Left ventricle myocardium superior (tissue), 1 donor: ENCODE measurements at places on chromosomes 2 and 18. TPM values are rescaled to one million over a fixed set of nuclear protein-coding genes. Genes with fewer than 3 reads are reported as not detected.

GRCh38 chr18:76468345-76469304 lies 26.4 kb downstream of the ZNF516 start:
- DNase-seq, result no peak

- no peak for DNase-seq
Measured at GRCh38 chr2:177405029-177405692, 12.6 kb downstream of the AGPS start.

SMYD1 gene
- 492 TPM for total RNA-seq

DNA sequence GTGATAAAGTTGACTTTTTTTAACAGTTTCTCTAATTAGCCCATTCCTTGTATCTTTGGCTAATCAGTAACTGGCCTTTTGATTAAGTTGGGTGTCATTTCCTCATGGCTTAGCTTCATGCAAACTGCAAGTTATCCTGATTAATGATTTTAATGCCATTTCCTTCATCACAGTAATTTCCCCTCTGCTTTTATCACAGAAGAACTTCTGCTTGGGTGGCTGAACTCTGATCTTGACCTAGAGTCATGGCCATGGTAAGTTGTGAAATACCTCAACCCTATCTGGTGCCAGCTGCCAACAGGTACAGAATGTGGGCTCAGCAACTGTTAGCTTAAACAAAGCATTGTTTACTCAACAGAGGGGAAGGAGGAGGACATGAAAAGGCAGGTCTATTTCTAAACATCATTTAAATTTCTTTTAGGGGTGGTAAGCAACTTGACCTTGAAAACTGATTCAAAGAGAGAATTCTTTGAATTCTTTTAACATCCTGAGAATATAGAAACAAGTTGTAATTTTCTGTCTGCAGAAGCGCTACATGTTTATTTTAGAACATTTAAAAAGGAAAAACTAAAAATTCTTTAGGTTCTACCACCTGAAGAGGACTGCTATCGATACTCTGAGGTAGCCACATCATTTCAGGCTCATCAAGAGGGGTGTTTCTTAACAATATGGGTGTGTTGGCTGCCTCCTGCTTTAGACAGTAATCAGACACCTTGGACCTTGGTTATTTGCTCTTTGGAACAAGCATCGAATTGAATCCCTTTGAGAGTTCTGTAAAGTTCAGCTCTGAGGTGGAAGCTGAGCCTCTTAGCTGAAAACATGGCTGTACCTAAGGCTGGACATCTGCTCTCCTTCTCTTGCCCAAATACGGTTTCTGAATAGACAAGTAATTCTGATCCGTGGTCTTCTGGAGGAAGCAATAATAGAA lies 39.7 kb downstream of the ANXA4 start:
- no peak for DNase-seq

HOXD13 gene
- not detected for total RNA-seq

SLC8A1 gene
- total RNA-seq, result 1,122 TPM

GRCh38 chr2:66433945-66434678 lies 813 bp upstream of the MEIS1 start:
- peak; percentile 75 for DNase-seq

GRCh38 chr18:43009674-43010073 lies 105.8 kb downstream of the RIT2 start:
- no peak for DNase-seq

DNA sequence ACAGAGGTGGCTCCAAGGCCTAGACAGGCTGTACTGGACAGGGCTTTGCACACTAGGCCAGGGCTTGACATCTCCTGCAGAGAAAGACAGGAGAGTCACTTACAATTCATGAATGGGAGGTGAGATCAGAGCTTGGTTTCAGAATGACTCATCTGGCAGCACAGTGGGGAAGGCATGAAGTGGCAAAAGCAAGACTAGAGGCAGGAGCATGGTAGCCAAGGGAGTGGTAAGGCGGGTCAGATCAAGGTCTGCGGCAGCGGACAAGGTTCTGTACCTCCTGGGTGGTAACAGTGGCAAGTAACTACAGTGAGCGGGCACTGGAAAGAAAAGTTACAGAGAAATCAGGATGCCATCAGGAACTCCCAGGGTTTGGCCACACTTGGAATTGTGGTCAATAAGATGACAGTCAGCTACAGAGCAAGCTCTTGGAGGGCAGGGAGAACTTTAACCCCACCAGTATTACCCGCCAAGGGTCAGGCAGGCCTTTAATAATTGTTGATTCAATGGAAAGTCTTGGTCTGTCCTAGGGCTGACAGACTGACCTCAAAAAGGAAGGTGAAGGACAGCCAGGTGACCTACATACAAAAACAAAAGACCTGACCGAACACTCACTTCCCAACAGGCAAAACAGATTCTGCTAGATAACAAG lies 5.7 kb downstream of the MCFD2 start:
- no peak for DNase-seq

IL37 gene
- not detected for total RNA-seq

DYNAP gene
- total RNA-seq, result not detected

- no peak for DNase-seq
Measured at GRCh38 chr2:236955521-236956030, 130.1 kb upstream of the COPS8 start.

CDH20 gene
- not detected for total RNA-seq

CRYGD gene
- not detected for total RNA-seq

DNA sequence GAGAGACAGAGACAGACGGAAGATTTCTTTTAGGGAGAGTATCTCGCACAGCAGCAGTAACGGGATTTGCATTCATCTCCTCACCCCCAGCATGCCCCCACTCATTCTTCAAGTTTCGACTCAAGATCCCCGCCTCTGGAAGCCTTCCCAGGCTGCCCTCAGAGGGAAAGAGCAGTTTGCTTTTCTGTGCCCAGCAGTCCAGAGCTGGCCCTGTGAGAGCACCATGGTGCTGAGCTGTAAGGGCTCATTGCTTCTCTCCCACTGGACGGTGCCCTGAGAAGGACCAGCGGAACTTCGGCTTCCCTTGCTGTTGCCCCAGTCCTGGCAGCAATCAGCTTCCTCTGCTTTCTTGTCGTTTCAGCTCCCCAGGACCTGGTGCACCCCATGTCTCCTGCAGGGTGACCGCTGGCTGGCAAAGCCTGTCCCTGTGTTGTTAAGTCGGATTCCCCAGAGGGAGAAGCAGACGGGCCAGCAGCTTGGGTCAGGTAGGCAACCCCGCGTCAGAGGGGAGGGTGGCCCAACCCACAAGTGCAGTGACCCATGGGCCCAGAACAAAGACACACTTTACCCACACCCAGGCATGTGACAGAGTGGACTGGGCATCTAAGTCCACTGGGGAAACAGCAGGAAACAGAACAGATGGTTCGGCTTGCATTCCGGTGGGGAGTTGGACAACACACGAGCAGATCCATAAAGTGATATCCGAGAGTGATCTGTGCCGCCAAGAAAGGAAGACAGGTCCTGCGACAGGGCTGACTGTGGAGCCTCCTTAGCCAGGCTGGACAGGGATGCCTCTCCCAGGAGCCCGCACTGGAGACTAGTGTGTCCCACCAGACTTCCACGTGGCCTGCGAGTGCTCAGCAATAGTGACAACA lies 36.6 kb downstream of the TMEM177 start:
- no peak for DNase-seq

DNA sequence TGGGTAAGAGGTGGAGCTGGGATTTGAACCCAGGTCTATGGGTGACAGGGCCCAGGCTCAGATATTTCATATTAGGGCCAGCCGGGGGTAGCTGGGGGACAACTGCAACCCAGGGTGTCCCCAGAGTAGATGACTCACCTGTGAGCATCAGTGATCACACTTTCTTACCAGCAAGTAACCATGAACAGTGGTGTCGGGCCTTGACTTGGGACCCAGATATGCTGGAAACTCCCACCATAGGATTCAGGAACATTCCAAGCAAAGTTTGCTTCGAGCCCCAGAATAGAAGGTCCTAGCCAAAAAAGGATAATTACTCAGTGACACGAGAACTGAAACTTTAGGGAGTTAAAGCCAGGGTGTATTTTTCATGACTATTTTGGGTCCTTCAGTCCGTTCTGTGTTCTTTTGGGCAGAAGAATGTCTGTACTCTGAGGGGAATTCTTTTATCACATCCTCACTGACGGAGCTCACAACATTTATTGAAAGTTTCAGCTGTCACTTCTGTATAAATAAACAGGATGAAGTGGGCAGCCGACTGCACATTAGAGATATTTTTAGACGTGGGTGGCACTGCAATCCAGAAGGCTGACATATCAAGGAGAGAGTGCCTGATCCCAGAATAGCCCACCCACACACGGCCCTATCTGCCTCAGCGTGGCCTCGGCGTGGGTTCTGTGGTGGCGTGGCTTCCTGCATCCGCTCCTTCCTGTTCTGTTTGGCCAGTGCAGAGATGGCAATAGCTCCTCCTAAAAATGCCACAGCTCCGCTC lies 45.6 kb downstream of the RAMP1 start:
- peak; percentile 79 for DNase-seq

LIPG gene
- total RNA-seq, result not detected

RSAD2 gene
- 4.8 TPM for total RNA-seq

DNA sequence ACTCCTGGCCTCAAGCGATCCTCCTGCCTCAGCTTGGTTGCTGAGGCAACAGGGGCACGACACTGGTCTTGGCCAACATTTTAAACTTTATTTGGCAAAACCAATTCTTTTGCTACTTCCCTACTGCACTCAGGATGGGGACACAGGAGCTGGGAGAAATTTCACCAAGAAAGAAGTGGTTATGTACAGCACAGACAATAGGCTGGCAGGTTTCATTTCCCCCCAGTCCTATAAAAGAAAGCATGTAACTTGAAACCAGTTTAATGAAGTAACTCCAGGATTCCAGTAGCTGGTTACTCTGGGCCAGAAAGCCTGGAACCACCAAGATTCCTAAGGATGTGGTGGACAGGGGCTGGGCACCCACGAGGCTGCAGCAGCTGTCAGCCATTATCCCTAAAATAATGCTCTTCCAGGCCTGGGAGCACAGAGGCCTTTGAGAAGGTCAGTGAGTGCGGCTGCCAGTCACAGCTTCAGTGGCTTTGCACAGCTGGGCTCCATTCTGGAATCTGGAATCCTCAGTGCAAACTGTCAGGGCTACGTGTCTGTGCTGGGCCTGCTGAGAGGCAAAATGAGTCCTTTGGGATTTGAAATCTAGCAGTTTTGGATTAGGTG lies 142.3 kb upstream of the ITGA6 start:
- DNase-seq, result peak; percentile 37

CPLX4 gene
- not detected for total RNA-seq

GRCh38 chr2:106065983-106066820 lies 127.9 kb downstream of the UXS1 start:
- no peak for DNase-seq

GRCh38 chr2:172792711-172793110 lies 57.1 kb downstream of the RAPGEF4 start:
- no peak for DNase-seq

GRHL1 gene
- total RNA-seq, result 1.0 TPM
